ENCODE measurements at places on chromosomes 5 and 9.

GRCh38 chr5:143128412-143129071 is 274.9 kb downstream of the NR3C1 start:
- no peak for DNase-seq

DNA sequence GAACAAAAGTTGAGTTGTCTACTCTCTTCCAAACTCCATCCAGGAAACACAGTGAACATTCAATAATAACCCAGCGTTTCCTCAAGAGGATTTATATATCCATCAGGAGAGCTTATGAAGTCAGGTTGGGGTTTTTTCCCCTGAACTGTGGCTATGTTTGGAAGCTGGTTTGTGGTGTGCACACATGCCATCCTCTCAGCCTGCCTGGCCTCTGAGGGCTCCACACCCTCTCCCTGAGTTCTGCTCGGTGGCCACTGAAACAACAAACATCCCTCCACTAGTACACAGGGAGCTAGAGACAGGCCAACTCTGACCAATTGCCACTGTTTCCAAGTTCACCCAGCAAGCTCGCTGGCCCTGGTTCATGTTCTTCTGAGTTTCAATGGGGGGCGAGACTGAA is 35.7 kb downstream of the SMIM23 start:
- DNase-seq: no peak

DNA sequence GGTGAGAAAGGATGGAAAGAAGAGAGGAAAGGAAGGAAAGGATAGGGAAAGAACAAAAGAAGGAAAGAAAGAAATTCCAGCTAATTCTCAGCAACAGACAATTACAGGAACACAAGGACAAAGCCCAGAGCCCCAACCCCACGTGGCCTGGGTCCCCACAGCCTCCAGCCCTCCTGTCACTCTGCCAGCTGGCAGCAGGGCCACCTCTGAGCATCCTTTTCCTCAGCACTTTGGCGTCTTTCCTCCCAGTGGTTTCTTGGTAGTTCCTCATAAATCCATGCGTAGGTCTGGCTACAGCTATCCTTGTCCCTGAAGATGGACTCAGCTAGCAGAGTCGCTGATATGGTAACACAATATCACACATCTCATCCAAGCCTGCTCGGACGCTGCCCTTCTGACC is 28.3 kb downstream of the ADAMTS2 start:
- no peak for DNase-seq

DNA sequence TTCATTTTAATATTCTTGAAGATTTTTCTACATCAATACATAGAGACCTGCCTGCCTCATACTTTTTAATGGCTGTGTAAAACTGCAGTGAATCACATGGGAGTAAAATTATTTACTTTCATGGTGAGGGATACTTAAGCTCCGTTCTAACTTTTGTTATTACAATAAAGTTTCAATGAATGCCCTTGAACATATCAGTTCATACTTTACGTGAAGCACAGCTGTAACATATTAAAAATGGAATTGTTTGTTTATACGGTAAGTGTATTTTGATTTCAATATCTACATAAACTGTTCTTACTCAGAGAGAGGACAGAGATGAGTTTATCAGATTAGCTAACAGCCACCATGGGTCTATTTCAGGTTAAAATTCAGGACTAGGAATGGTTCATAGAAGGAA is 155.1 kb downstream of the NR3C1 start:
- no peak for DNase-seq

DNA sequence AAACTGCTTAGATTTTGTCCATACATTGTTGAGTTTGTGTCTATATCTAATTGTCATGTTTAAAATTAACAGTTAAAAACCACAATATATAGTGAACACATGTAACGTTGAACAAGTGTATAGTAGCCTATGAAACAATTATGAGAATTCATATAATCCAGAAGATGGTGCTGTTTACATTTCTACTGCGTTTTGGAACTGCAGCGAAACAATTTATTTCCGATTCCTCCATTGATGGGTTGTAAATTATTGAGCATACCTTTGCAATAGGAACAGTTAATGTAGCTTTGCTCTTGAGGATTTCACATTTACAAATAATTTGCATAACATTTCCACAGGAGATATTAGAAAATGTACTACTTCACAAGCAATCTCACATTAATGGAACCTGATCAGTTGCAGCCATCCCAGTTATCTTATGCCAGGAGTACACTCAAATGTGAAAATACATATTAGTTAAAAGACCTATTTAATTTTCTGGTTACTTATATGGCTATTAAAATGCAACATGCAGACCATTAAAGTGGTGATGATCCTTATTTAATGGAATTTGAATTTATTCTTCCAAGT is 411.8 kb downstream of the CDH10 start:
- no peak for DNase-seq

DNA sequence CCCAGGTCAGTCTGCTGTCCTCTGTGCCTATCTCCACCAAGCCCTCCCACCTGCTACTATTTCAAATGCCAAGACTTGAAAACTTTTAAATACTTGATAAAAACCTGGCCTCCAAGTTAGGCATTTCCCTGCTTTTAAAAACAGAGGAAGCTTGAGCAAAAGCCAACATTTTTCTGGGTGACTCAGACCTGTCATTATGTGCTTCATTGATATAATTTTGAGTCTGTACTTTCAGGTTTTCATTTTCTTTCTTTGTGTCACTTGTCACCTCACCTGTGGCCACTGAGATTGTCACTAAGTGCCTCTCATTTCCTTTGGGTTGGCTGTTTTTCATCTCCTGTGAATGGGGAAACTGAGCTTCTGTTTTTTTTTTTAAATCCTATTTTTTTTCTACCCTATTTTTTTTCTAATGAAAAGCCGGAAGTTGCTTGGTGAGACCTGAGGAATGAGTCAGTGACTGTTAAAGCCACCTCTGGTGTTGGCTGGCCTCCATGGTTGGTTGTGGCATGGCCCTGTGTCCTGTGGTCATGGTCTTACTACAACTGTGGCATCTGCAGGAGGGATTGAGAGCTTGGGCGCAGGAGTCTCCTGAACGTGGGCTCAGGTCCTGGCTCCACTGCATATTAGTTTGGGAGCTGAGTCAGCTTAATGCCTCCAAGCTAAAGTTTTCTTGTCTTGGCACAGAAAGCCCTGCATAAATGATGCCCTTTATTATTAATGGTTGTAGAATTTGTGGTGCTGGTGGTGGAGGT is 56.7 kb downstream of the ARHGAP26 start:
- no peak for DNase-seq

DNA sequence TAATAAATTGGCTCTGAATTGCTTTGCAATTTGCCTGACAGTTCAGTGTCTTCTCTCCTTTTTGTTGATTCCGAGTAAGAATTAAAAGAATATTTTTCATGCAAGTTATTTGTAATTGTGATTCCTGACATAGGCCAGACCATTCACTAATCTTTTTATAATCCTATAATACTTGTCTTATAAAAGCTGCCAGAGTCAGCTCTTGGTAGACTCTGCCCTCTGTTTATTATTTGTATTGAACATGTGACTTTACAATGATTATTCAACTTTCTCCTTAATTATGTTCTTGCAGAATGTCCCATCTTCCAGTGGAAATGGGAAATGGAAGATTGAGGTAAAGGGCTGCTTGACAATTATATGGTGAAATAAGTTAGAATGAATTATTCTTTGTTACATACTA is 121.0 kb downstream of the SV2C start:
- no peak for DNase-seq

GRCh38 chr9:33103501-33104281 is 27.2 kb upstream of the SMU1 start:
- DNase-seq: no peak

DNA sequence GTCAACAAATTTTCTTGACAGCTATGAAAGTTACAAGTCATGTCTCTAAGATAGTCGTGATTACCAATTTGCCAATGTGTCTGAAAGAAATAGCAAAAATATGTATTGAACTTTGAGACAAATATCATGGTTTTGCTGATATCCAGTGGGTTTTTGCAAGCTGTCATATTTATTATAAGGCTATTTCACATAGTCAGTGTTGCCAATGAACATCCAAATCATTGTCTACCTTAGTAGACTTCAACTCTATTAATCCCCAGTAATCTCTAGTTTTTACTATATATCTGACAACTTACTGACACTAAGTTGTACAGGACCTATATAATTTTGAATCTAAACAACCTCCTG is 203.2 kb downstream of the TSSK1B start:
- no peak for DNase-seq

GRCh38 chr9:17930071-17930470 is 351.2 kb downstream of the SH3GL2 start:
- DNase-seq: no peak

Data from stimulated activated CD8-positive, alpha-beta memory T cell treated with anti-CD3 and anti-CD28 coated beads, Interleukin-12 subunit alpha, Interleukin-12 subunit beta, amount 100 ng/mL, for 4 hours (primary cell).